Small intestine (tissue), 16 donors: ENCODE measurements at places on chromosomes 5 and 9. TPM values are rescaled to one million over a fixed set of nuclear protein-coding genes. Genes with fewer than 3 reads are reported as not detected.

DNA sequence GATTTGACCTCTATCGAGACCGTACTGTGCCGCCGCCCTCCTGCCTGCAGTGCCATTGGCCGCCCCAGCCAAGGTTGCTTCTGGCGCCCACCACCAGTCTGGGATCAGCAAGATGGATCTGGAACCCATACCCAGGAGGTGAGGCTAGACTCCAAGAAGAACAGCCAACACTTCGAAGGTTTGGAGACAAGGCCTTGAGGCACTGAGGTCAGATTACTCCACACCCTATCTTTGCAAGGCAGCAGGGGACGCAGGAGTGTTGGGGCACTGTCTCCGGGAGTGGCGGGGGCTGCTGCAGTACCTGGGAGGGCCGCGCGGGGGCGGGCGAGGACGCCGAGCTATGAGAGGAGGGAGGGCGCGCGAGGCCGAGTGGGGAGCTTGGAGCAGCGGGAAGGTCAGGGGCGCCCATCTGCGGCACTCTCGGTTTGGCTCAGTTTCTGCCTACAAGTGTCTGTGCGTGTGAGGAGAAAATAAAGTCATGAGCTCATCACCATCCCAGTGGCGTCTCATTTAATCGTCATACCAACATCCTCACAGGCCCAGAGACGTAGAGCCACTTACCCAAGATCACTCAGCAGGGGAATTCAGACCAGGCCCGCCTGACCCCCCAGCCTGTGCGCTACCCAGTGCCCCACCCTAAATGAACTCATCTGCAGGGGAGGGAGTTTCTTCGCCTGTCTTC is 20.5 kb upstream of the PSD2 start:
- peaks cover 10% of the 10 kb centered on the region for H3K27me3 ChIP-seq
- DNase-seq: peak; percentile 41
- H3K36me3 ChIP-seq: no peaks in the 10 kb centered on the region
- no peaks in the 10 kb centered on the region for H3K4me1 ChIP-seq
- H3K27ac ChIP-seq: no peak overlapping the region
- no peak overlapping the region for H3K4me3 ChIP-seq

DNA sequence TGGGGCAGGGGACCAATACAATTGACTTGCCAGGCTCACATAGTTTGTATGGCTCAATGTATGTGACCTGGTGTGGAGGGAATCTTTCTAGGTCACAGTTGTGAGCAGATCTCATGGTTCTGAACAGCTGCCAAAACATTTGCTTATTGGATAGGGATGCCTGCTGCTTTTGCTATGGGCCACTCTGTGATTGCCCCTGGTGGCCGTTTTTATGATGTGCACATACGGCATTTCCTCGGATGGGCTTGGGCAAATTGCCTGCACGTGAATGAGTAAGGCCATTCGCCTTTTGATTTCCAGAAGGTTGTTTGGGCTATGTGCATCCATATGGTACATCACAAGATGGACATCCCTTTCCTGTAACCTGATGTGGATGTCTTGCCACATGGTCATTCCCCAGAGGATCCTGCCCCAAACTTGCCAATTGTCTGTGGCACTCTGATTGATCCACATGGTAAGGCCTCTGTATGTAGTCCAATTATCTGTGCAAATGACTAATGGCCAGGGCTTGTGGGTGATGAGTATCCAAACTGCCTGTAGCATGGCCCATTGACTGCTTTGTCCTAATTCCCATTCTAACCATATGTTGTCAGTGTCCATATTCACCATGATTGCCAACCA is 10.7 kb upstream of the SLC22A4 start:
- peaks cover 21% of the 10 kb centered on the region for H3K4me1 ChIP-seq
- H3K27me3 ChIP-seq: no peaks in the 10 kb centered on the region
- no peaks in the 10 kb centered on the region for H3K36me3 ChIP-seq

The MLANA gene
- polyA plus RNA-seq: not detected

GRCh38 chr9:129740174-129740573 is 12.7 kb downstream of the PTGES start:
- peaks cover 6% of the 10 kb centered on the region for H3K4me1 ChIP-seq
- H3K4me3 ChIP-seq: no peak overlapping the region
- no peak for DNase-seq
- H3K27ac ChIP-seq: no peak overlapping the region
- H3K36me3 ChIP-seq: peaks cover 2% of the 10 kb centered on the region

- no peaks in the 10 kb centered on the region for H3K27me3 ChIP-seq
- H3K27ac ChIP-seq: no peak overlapping the region
These were observed 51.0 kb downstream of the IARS1 start for GRCh38 chr9:92242260-92243136.

The SHOC1 gene
- polyA plus RNA-seq: 0.12 TPM

The TMEM252 gene
- 0.10 TPM for polyA plus RNA-seq

The STK32A gene
- polyA plus RNA-seq: 0.27 TPM

The SLC6A3 gene
- polyA plus RNA-seq: not detected

The SH3PXD2B gene
- 1.9 TPM for polyA plus RNA-seq

DNA sequence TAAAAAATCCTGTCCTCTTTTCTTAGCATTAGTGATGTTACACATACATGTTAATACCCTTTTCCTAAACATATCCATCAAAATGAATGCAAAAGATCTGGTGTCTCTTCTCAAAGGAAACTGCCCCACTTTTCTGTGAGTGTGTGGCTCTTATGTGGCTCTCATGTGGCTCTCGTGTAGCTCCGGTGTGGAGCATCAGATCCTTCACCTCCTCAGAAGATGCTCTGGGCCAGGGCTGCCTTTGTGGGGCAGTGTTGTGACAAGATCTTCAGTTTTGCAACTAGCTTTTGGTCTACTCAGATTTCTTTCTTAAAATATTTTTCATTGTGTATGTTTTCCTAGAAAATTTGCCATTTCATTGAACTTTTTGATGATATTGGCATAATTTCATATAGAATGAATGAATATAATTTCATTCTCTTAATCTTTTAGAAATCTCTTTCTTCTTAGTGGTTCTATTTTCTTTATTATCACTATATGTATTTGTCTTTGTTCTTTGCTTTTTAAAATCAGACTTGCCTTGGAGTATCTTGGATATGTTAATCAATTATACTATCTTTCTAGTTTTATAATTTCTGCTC is 19.4 kb downstream of the GARNL3 start:
- no peaks in the 10 kb centered on the region for H3K4me1 ChIP-seq
- no peaks in the 10 kb centered on the region for H3K27me3 ChIP-seq
- no peaks in the 10 kb centered on the region for H3K36me3 ChIP-seq

The LPCAT1 gene
- polyA plus RNA-seq: 5.1 TPM

The SV2C gene
- polyA plus RNA-seq: not detected

DNA sequence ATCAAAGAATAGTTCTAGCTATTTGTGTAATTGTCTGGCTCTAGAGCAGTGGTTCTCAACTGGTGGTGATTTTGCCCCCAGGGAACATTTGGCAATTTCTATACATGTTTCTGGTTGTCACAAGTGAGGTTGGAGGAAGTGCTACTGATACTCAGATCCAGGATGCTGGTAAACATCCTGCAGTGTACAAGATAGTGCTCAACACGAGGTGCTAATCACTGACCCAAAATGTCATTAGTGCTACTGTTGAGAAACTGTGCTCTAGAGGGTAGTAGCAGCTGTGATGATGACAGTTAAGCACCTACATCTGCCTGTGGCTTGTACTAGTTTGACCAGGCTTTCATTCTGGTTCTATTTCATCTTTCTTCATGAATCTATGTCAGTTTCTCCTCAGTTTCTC is 22.1 kb downstream of the LRRC19 start:
- H3K27me3 ChIP-seq: no peaks in the 10 kb centered on the region
- DNase-seq: no peak
- no peaks in the 10 kb centered on the region for H3K4me1 ChIP-seq
- no peaks in the 10 kb centered on the region for H3K36me3 ChIP-seq

DNA sequence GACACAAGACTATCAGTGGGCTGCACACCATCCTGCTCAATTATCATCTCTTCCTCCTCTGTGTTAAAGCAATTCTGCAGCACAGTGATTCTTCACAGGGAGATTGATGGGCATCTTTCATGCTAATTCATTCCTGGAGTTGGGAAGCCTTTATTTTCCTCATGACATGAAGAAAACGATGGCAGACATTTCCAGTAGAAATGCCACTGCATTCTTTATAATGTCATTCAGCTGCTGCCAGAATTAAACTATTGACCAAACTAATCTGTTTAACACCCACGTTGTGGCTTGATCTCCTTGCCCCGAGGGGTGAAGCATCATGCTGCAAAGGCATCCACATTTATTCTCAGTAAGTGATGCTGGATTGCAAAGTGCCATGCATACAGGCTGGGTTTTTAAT is 273.0 kb downstream of the SPOCK1 start:
- H3K4me1 ChIP-seq: no peaks in the 10 kb centered on the region
- H3K4me3 ChIP-seq: no peak overlapping the region
- no peak for DNase-seq
- H3K36me3 ChIP-seq: no peaks in the 10 kb centered on the region

DNA sequence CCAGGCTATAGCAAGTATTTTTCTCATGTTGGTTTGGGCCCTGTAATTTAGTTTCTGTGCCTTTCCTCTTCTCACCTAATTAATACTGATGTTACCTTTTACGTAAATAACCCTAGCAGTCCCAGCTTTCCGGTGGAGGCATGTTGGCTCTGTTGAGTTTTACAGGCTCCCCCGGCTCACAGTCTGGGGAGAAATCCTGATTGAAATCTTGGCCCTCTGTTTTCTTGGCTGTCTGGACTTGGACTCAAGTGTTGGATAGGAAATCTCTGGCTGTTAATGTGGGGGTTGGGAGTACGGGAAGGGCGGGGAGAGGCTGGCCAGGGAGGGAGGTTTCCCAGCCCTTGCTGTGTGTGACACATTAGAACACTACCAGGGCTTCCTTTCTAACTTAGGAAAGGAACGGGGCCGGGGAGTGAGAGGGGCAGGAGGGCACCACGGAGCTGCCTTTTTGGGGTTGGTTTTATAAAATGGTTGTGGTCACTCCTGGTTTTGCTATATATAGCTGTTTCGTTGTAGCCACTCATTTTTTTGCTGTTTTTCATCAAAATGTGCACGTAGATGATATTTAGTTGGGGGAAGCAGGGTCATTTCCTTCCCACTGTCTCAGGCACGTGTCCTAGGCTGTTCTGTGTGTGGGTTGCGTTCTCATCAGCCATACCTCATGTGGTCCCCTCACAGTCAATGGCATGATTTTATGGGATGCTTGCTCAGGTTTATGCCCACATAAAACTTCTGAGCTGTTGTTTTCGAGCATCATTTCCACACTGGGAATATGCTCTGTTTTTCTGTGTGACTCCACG is 11.0 kb downstream of the TRIO start:
- H3K4me1 ChIP-seq: peaks cover 31% of the 10 kb centered on the region
- H3K27ac ChIP-seq: peak overlapping the region; percentile 59
- H3K4me3 ChIP-seq: no peak overlapping the region
- no peaks in the 10 kb centered on the region for H3K27me3 ChIP-seq
- peak; percentile 76 for DNase-seq

- no peaks in the 10 kb centered on the region for H3K4me1 ChIP-seq
- no peaks in the 10 kb centered on the region for H3K36me3 ChIP-seq
- H3K27me3 ChIP-seq: no peaks in the 10 kb centered on the region
- H3K4me3 ChIP-seq: no peak overlapping the region
These were observed 131.3 kb downstream of the PRELID2 start for GRCh38 chr5:145703856-145704255.

GRCh38 chr5:170655476-170655875 is 128.0 kb upstream of the GABRP start:
- no peak overlapping the region for H3K27ac ChIP-seq
- H3K36me3 ChIP-seq: no peaks in the 10 kb centered on the region
- H3K27me3 ChIP-seq: peaks cover 4% of the 10 kb centered on the region
- no peaks in the 10 kb centered on the region for H3K4me1 ChIP-seq
- no peak overlapping the region for H3K4me3 ChIP-seq

The SPATA31D4 gene
- polyA plus RNA-seq: not detected

GRCh38 chr5:118533923-118534322 is 454.4 kb downstream of the DTWD2 start:
- no peak overlapping the region for H3K27ac ChIP-seq
- no peaks in the 10 kb centered on the region for H3K4me1 ChIP-seq
- H3K27me3 ChIP-seq: no peaks in the 10 kb centered on the region
- DNase-seq: no peak
- no peak overlapping the region for H3K4me3 ChIP-seq
- H3K36me3 ChIP-seq: no peaks in the 10 kb centered on the region

- H3K4me1 ChIP-seq: peaks cover 52% of the 10 kb centered on the region
- no peak overlapping the region for H3K4me3 ChIP-seq
- H3K27ac ChIP-seq: no peak overlapping the region
- no peak for DNase-seq
These were observed 5.3 kb downstream of the MACROH2A1 start for GRCh38 chr5:135393691-135394090.

GRCh38 chr5:172043865-172044264 is 37.4 kb upstream of the FBXW11 start:
- no peak overlapping the region for H3K27ac ChIP-seq
- H3K27me3 ChIP-seq: no peaks in the 10 kb centered on the region
- no peak for DNase-seq

DNA sequence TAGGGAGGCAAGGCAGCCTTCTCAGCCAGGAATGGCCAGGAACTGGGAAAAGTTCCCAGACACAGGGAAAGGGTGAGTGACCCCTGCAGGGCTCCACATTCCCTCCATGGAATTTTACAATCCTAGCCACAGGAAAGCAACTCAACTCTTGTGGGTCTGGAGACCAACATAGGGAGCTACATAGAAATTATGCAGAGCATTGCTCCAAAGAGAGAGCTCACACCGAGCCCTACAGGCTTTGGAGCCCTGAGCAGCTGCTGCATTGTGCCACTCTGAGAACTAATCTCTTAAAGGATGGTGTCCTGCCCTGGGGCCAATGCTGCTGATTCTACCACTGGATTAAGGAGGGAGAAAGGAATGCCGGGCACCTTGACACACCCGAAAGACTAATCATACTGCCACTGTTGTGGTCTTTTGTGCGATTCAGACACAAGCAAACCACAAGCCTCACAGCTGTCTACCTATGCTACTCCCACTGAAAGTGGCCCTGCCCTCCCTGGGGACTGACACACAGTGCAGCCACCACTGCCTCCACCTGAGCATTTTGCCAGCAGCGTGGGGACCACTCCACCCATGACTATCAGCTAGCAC is 1089.8 kb upstream of the NUDT12 start:
- no peak overlapping the region for H3K27ac ChIP-seq
- DNase-seq: no peak

GRCh38 chr5:1772634-1773033 is 27.0 kb downstream of the MRPL36 start:
- peak; percentile 14 for DNase-seq
- no peaks in the 10 kb centered on the region for H3K4me1 ChIP-seq
- no peaks in the 10 kb centered on the region for H3K27me3 ChIP-seq
- no peaks in the 10 kb centered on the region for H3K36me3 ChIP-seq
- no peak overlapping the region for H3K27ac ChIP-seq

GRCh38 chr9:112925058-112925641 is 34.5 kb upstream of the SLC46A2 start:
- H3K4me1 ChIP-seq: no peaks in the 10 kb centered on the region
- peak; percentile 61 for DNase-seq
- H3K36me3 ChIP-seq: no peaks in the 10 kb centered on the region
- H3K27me3 ChIP-seq: peaks cover 6% of the 10 kb centered on the region
- H3K4me3 ChIP-seq: no peak overlapping the region
- H3K27ac ChIP-seq: no peak overlapping the region
